Chondrocyte (in vitro differentiated cells): ENCODE measurements at places on chromosomes 7 and 10.

DNA sequence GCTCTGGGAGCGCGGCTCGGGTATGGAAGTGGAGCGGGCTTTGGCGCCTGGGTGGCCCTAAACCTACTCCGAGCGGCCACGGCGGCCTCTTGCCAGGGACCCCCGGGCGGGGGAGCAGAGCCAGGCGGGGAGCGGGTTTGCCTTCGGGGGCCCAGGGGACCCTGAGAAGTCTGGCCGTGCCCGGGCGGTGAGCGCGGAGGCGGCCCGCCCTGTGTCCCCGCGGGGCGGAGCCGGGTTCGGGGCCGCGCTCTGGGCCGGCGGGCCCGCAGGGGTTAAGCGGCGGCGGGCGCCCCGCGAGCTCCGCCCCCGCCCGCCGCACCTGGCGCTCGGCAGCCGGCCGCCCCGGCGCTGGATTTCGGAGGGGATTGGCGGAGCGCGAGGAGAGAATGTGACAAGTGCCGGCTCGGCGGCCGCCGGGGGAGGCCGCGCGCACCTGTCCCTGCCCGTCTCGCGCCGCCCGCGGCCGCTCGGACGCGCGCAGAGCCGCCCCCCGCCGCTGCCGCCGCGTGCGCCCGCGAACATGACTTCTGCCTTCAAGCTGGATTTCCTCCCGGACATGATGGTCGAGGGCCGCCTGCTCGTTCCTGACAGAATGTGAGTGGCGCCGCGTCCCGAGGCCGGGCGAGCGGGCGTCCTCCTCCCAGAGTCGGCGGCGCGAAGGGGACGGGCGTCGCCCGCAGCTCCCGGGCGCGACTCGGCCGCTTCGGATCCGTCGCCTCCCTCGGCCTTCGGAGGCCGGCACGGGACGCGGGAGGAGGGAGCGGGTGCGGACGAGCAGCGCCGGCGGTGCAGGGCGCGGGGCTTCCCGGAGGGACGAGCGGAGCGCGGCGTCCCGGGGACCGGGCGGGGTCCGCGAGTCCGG lies at the start of gene CELF2:
TSS of gene CELF2 (plus strand) at position 303 of the 862 bp plus-strand sequence. CDS start at position 521, 218 bp downstream.
- no peaks in the 10 kb centered on the region for H3K36me3 ChIP-seq
- DNase-seq = no peak
- peaks cover 16% of the 10 kb centered on the region for H3K4me1 ChIP-seq
- peak within 1 kb of the TSS; percentile 73 for H3K4me3 ChIP-seq
- H3K27me3 ChIP-seq = no peaks in the 10 kb centered on the region

DNA sequence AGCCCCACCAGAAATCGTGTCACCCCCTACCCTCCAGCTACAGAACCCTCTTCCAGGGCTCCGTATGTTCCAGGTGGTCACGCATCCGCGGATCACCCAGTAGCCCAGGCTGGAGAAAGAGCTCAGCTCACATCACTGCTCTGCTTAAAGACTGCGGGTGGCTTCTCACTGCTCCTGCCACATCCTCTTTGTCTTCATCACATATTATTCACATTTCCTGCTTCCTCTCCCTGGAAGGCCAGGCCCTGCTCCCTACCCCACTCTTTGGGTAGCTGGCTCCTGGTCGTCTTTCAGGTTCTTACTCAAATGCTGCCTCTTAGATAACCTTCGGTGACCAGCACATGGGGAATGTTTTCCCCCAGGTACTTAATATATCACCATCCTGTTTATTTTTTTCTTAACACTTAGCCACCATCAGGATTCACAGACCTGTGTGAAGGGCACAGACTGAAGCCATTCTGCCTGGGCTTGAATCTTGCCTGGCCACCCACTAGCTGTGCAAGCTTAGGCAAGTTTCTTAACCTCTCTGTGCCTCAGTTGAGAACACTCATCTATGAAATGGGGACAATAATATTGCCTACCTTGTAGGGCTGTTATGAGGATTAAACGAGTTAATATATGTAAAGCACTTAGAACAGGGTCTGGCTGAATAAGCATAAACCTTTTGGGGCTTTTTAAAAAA lies 307.8 kb downstream of the PRPF18 start:
- no peak for DNase-seq
- peaks cover 14% of the 10 kb centered on the region for H3K36me3 ChIP-seq
- no peak overlapping the region for H3K4me3 ChIP-seq

GRCh38 chr7:131424219-131424822 lies 96.6 kb downstream of the MKLN1 start:
- H3K36me3 ChIP-seq = peaks cover 6% of the 10 kb centered on the region
- no peaks in the 10 kb centered on the region for H3K27me3 ChIP-seq
- no peak overlapping the region for H3K4me3 ChIP-seq

- no peak for DNase-seq
- no peak overlapping the region for H3K4me3 ChIP-seq
- no peaks in the 10 kb centered on the region for H3K27me3 ChIP-seq
- no peaks in the 10 kb centered on the region for H3K4me1 ChIP-seq
- peaks cover 15% of the 10 kb centered on the region for H3K36me3 ChIP-seq
- H3K27ac ChIP-seq = peak overlapping the region; percentile 54
These were observed 38.0 kb downstream of the LIMK1 start for GRCh38 chr7:74121401-74122249.

- no peak overlapping the region for H3K4me3 ChIP-seq
- no peak for DNase-seq
- H3K36me3 ChIP-seq = peaks cover 8% of the 10 kb centered on the region
- no peak overlapping the region for H3K27ac ChIP-seq
These were observed 14.2 kb downstream of the ZNF92 start for GRCh38 chr7:65387891-65388290.
